ENCODE measurements at places on chromosomes 4 and X.

GRCh38 chr4:91280551-91281290, 1023.0 kb upstream of the GRID2 start:
- no peak for DNase-seq
- no peaks in the 10 kb centered on the region for H3K36me3 ChIP-seq
- no peaks in the 10 kb centered on the region for H3K27me3 ChIP-seq
- H3K27ac ChIP-seq: no peak overlapping the region

GRCh38 chrX:18789916-18790315, 82.5 kb downstream of the PPEF1 start:
- H3K4me1 ChIP-seq: peaks cover 4% of the 10 kb centered on the region
- no peaks in the 10 kb centered on the region for H3K36me3 ChIP-seq
- H3K4me3 ChIP-seq: no peak overlapping the region
- no peak overlapping the region for H3K27ac ChIP-seq
- no peaks in the 10 kb centered on the region for H3K27me3 ChIP-seq

DNA sequence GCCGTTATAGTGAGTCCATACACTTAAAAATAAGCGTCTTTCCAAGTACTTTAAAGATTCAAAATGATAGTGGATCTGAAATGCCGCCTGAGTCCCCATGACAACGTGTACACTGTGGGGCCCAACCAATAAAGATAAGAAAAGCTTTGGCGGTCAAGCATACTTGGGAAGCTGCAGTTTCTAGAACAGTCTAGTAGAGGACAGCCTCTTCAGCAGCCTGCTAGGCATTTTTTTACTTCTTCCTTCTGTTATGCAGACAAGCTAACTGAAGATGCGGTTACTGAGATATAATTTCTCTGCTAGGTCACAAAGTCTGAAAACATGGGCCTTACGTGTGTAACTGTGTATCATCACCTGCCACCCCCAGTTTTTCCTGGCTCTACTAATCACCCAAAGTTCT, 402 bp upstream of the UPRT start:
- no peaks in the 10 kb centered on the region for H3K4me1 ChIP-seq
- H3K36me3 ChIP-seq: no peaks in the 10 kb centered on the region
- H3K27ac ChIP-seq: peak overlapping the region; percentile 96
- H3K4me3 ChIP-seq: peak overlapping the region; percentile 71

- DNase-seq: peak; percentile 37
- no peaks in the 10 kb centered on the region for H3K36me3 ChIP-seq
- no peaks in the 10 kb centered on the region for H3K4me1 ChIP-seq
- no peak overlapping the region for H3K27ac ChIP-seq
Observed at GRCh38 chr4:70544279-70544868, 26.0 kb downstream of the AMTN start.

DNA sequence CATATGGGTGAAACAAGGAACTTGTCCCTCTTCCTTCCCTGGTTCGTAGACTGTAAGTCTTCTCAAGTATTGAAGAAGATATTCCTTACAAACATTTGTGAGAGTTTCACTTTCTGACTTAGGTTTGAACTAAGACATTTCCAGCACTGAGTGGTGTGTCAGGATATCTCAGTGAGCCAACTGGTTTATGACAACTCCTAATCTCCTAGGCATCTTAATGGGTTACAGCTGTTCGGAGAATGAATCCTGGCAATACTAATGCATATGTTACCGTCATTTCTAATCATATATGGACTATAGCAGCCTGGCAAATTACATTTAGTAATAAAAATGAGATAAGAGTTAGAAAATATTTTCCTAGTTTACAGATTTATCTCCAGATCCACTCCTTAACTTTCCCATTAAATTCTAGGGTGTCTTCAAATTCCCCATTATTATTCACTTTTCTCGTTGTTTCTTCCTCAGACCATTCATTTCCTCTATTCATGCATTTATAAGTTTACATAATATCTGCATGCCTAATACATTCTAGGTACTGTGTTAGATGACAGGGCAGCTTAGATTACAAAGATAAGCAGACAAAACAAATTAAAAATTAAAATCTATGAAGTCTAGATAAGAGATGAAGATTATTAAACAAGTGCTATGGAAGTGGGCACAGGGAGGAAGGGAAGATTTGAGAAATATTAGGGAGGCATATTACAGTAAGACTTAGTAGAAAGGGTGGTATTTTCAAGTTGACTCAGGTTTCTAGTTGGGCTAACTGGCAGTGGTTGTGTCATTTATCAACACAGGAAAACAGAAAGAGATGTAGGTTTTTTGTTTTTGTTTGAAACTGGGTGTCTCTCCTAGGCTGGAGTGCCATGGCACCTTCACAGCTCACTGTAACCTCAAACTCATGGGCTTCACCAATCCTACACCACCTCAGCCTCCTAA, 173.9 kb downstream of the WDFY3 start:
- DNase-seq: no peak
- no peaks in the 10 kb centered on the region for H3K4me1 ChIP-seq
- H3K27ac ChIP-seq: no peak overlapping the region
- H3K36me3 ChIP-seq: no peaks in the 10 kb centered on the region

GRCh38 chr4:169601016-169601771, 11.2 kb downstream of the NEK1 start:
- no peak overlapping the region for H3K4me3 ChIP-seq
- no peak for DNase-seq
- no peaks in the 10 kb centered on the region for H3K4me1 ChIP-seq
- no peak overlapping the region for H3K27ac ChIP-seq
- no peaks in the 10 kb centered on the region for H3K27me3 ChIP-seq
- no peaks in the 10 kb centered on the region for H3K36me3 ChIP-seq

DNA sequence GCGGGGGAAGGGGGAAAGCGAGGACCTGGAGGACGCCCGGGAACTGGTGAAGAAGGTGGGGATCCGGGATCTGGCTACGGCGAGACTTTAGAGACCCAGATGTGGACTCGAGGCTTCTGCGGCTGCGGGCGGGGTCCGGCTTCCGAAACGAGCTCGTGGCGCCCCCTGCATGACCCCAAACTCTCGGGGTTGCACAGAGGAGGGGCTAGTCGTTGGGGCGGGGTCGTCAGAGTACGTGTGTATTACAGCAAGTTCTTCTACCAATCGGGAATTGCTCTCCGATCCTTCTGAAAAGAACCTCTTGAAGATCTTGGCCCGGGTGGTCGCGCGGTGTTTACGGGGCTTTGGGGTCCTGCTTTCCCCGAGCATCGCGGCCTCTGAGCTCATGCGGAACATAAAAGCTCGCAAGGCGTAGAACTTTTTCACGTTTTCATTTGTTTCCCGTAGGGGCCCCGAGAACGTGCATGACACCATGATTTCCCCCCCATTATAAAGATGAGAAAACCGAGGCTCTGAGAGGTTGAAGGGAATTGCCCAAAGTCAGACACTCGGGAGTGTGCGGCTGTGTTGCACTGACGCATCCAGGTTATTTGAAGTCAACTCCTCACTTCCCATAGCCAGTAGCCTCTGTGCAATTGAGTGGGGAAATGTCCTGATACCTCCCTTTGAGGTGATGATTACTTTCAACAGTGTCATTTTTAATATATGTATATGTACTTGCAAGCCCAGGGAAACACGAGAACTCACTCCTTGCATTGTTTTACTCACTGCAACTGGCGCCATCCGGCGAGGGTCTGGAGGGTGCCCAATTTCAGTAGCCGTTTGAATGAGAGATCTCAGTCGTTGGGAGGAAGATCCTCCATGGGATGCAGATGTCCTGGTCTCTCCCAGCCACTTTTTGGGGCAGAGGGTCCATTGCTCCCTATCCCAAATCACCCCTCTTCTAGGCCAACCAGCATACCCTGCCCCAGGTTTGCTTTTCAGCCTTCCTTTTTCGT, at the start of gene BEND4:
Gene BEND4 (minus strand): TSS at position 149 of the 998 bp plus-strand sequence. CDS start 512 bp downstream, outside the sequence.
- H3K27ac ChIP-seq: no peak within 1 kb of the TSS
- no peaks in the 10 kb centered on the region for H3K36me3 ChIP-seq
- DNase-seq: no peak
- no peaks in the 10 kb centered on the region for H3K4me1 ChIP-seq
- H3K27me3 ChIP-seq: peaks cover 75% of the 10 kb centered on the region

- no peaks in the 10 kb centered on the region for H3K36me3 ChIP-seq
- H3K4me1 ChIP-seq: peaks cover 31% of the 10 kb centered on the region
- H3K27ac ChIP-seq: no peak overlapping the region
- no peak for DNase-seq
- no peak overlapping the region for H3K4me3 ChIP-seq
Observed at GRCh38 chr4:158786955-158787354, 18.1 kb downstream of the FNIP2 start.

DNA sequence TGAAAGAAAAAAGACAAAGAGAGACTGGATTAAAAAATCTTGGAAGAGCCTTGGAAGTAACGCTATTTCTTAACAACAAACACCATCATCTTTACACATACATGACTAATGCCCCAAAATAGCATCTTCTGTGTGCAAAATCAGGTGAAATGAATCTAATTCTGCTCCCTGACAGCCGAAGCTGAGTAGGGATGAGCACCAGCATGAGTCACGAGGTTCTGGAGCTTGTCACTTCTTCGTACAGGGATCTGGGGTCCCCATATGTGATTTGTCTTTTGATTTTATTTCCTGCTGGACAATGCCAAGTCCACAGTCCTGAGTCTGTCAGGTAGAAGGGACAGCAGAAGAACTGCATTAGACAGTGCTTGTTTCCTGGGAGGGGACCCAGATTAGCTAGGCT, 55.9 kb downstream of the OSTC start:
- DNase-seq: no peak
- H3K36me3 ChIP-seq: no peaks in the 10 kb centered on the region
- H3K4me3 ChIP-seq: no peak overlapping the region
- no peaks in the 10 kb centered on the region for H3K27me3 ChIP-seq
- H3K27ac ChIP-seq: no peak overlapping the region

GRCh38 chr4:174389439-174389838, 105.7 kb downstream of the CEP44 start:
- H3K4me3 ChIP-seq: no peak overlapping the region
- no peaks in the 10 kb centered on the region for H3K4me1 ChIP-seq
- no peak overlapping the region for H3K27ac ChIP-seq
- no peaks in the 10 kb centered on the region for H3K27me3 ChIP-seq
- no peaks in the 10 kb centered on the region for H3K36me3 ChIP-seq

- no peaks in the 10 kb centered on the region for H3K36me3 ChIP-seq
- H3K27ac ChIP-seq: no peak overlapping the region
- no peak for DNase-seq
- H3K4me3 ChIP-seq: no peak overlapping the region
Observed at GRCh38 chr4:111701102-111701501, 444.2 kb upstream of the FAM241A start.

DNA sequence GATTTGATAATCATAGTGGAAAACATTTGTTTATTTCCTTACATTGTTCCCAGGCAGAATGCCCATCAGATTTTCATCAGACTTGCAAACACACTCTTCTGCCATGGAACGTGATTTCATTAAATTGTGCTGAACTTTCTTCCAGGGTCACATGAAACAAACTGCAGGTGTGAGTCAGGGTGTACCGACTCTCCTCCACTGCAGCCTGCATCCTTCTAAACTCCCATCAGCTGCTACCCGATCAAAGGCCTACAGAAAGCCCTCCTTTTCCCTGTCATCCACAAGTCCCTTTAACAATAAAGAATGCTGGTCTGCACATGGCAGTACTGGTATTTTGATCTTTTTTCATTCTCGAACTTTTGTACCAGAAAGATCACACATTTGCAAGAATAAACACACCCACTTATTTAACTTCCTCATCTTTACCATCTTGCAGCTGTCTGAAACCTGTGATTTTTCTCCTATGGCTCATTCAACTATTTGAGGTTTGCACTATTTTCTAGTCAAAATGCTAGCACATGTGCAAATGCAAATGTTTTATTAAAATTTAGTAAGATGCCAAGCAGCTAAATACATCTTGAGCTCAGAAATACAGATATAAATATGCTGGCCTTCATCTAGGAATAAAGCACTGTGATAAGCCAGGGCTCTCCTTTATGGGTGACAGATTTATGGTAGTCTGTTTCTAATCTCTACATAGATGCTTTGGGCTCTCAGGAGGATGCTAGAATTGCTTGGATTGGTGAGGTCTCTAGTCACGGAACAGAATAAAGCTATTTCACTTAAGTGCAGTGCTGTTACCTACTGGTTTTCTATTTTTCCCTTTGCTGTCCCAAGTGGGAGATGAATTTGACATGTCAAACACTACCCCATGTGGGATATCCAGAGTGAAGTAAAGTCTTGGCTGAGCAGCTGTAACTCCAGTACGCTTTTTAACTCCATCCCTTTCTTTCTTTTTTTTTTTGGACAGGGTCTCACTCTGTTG, 25.8 kb upstream of the ARHGAP24 start:
- H3K4me3 ChIP-seq: no peak overlapping the region
- no peak overlapping the region for H3K27ac ChIP-seq
- H3K27me3 ChIP-seq: no peaks in the 10 kb centered on the region
- DNase-seq: no peak
- no peaks in the 10 kb centered on the region for H3K36me3 ChIP-seq

- no peaks in the 10 kb centered on the region for H3K4me1 ChIP-seq
- H3K4me3 ChIP-seq: no peak overlapping the region
- no peak for DNase-seq
- H3K27me3 ChIP-seq: no peaks in the 10 kb centered on the region
- H3K27ac ChIP-seq: no peak overlapping the region
Observed at GRCh38 chrX:87064502-87064901, 453.1 kb upstream of the KLHL4 start.

DNA sequence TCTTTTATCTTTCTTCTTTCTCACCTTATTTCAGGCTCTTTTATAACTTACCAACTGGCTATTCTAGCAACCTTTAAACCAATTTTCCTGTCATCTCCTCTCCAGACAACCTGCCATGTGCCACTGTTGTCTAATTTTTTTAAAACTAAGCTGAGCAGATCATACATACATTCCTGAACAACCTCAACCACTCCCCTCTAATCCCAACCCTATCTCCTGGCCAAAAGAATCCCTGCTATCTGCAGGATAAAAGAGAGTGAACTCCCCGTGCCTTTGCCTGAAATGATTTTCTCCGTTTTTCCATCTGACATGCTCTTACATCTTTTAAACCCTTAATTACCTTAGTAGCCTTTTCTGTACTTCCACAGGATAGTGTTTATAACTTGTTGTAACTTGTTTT, 35.5 kb downstream of the DCUN1D4 start:
- H3K4me1 ChIP-seq: no peaks in the 10 kb centered on the region
- H3K36me3 ChIP-seq: no peaks in the 10 kb centered on the region
- no peak for DNase-seq
- H3K27ac ChIP-seq: no peak overlapping the region
- no peak overlapping the region for H3K4me3 ChIP-seq
- H3K27me3 ChIP-seq: no peaks in the 10 kb centered on the region

DNA sequence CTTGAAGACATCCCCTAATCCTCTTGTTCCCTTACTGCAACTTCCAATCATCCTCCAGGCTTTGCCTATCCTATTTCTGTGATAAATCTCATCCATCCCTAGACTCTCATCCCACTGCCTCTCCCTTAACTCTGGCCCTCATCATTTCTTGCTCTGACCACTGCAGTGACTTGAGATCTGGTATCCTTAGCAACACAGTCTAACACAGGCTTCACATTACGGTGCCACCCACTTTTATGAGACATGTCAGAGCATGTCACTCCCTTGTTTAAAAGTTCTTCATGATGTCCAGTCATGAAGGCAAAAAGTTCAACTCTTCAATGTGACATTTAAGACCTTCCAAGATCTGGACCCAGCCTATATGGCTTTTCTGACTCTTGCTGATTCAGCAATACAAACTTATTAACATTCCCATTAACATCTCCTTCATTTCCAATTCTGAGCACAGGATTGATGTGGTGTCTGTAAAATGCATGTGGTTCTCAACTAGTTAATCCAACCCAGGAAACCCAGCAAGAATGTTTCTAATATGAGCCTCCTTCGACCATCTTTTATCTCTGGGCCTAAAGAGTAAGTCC, 64.0 kb downstream of the OR13H1 start:
- H3K4me1 ChIP-seq: no peaks in the 10 kb centered on the region
- no peak overlapping the region for H3K4me3 ChIP-seq
- no peak overlapping the region for H3K27ac ChIP-seq
- no peak for DNase-seq
- H3K36me3 ChIP-seq: no peaks in the 10 kb centered on the region

- no peak overlapping the region for H3K4me3 ChIP-seq
- no peaks in the 10 kb centered on the region for H3K4me1 ChIP-seq
- no peaks in the 10 kb centered on the region for H3K36me3 ChIP-seq
Observed at GRCh38 chr4:96598465-96598864, 758.6 kb downstream of the PDHA2 start.
